Ovary (tissue), 10 donors: ENCODE measurements at places on chromosomes 3 and 15. TPM values are rescaled to one million over a fixed set of nuclear protein-coding genes. Genes with fewer than 3 reads are reported as not detected.

GRCh38 chr3:48466386-48467109, 20.0 kb downstream of the ATRIP start:
- peak overlapping the region; percentile 48 for H3K4me3 ChIP-seq
- peaks cover 22% of the 10 kb centered on the region for H3K4me1 ChIP-seq
- peak overlapping the region; percentile 100 for H3K27ac ChIP-seq
- DNase-seq: peak; percentile 54
- H3K36me3 ChIP-seq: no peaks in the 10 kb centered on the region
- no peaks in the 10 kb centered on the region for H3K27me3 ChIP-seq

GRCh38 chr15:28243901-28244300, 78.1 kb downstream of the HERC2 start:
- H3K27me3 ChIP-seq: no peaks in the 10 kb centered on the region
- no peaks in the 10 kb centered on the region for H3K4me1 ChIP-seq
- H3K36me3 ChIP-seq: no peaks in the 10 kb centered on the region
- H3K4me3 ChIP-seq: no peak overlapping the region

- no peak for DNase-seq
- no peaks in the 10 kb centered on the region for H3K4me1 ChIP-seq
- H3K27me3 ChIP-seq: no peaks in the 10 kb centered on the region
- H3K36me3 ChIP-seq: no peaks in the 10 kb centered on the region
- H3K4me3 ChIP-seq: no peak overlapping the region
- no peak overlapping the region for H3K27ac ChIP-seq
Measured at GRCh38 chr3:58953288-58953687, 96.5 kb downstream of the CFAP20DC start.

Gene ANKUB1
- not detected for total RNA-seq

- H3K4me3 ChIP-seq: no peak overlapping the region
- H3K27me3 ChIP-seq: no peaks in the 10 kb centered on the region
Measured at GRCh38 chr3:172177046-172177445, 137.7 kb downstream of the FNDC3B start.

Gene CADPS
- 2.8 TPM for total RNA-seq

Gene AP3B2
- 3.3 TPM for total RNA-seq

DNA sequence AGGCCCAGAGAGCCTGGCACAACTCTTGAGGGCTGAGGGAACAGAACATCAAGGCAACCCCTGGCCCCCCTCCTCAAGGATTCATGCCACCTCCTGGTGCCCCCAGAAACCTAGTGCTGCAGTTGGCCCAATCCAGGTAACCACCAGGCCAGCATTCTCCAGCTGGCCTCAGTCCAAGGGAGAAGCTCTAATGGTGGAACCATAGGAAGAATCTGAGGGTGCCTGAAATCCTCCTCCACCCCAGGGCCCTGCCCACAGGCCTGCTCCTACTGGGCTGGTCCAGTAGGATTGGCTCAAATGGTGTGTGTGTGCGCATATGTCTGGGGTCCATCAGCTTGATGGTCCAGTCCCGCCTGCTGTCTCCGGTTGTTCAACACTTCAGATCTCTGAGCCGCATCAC, 7.7 kb downstream of the HYAL2 start:
- H3K36me3 ChIP-seq: no peaks in the 10 kb centered on the region
- H3K27me3 ChIP-seq: no peaks in the 10 kb centered on the region
- no peak overlapping the region for H3K4me3 ChIP-seq
- no peak for DNase-seq

DNA sequence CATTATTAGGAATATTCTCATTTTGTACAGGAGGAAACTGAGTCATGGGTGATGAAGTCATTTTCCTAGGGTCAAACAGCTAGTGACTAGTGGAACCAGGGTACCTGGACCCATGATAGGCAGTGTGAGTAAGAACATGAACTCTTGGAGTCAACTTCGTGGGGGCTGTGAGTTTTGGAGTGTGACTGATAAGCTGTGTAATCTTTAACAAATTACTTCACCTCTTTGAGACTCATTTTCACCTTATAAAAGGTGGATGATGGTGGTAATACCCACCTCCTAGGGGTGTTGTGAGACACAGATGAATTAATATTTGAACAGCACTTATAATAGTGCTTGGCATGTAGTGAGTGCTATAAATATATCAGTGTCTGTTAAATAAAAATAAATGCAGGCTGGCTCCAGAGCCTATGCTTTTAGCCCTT, 9.1 kb downstream of the SEMA6D start:
- peaks cover 15% of the 10 kb centered on the region for H3K4me1 ChIP-seq
- H3K27ac ChIP-seq: no peak overlapping the region
- H3K36me3 ChIP-seq: no peaks in the 10 kb centered on the region
- no peak overlapping the region for H3K4me3 ChIP-seq

Gene MESP2
- not detected for total RNA-seq

Gene CKMT1A
- 0.31 TPM for total RNA-seq

DNA sequence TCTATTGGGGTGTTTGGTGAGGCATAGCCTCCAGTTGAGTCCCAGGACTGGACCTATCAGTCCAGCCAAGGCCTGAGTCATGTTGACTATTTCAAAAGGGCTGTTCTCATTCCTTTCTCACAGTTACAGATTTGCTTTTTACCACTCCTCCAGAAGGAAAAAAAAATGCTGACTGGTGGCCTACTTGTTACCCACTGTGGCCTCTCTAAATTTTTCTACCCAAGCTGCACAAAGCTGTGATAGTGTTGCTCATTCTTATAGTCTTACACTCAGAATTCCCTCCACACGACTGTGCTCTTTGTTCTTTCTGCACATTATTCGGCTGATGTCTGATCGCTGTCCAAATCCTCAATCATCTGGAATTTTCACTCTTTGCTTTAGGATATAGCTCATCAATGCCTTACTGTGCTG, 1142.2 kb downstream of the IGSF11 start:
- no peak overlapping the region for H3K4me3 ChIP-seq
- no peaks in the 10 kb centered on the region for H3K36me3 ChIP-seq
- no peak for DNase-seq
- H3K4me1 ChIP-seq: no peaks in the 10 kb centered on the region

DNA sequence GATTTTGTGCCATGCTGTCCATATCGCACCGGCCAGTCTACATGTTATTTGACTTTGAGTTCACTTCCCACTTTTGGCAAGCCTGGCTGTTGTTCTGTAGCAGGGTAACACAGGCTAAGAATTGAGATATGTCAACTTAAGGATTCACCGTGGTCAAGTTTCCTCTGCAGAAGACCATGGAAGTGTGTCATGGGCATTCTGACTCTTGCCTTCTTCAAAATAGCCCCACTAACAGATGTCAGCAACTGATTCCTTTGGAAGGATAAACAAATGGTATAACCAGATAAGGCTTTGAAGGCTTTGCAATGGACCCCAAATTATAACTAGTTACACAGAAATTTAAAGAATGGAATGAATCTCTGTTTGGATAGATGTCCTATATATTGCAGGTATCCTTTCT, 20.1 kb upstream of the CD47 start:
- H3K4me1 ChIP-seq: no peaks in the 10 kb centered on the region
- no peaks in the 10 kb centered on the region for H3K27me3 ChIP-seq
- H3K36me3 ChIP-seq: no peaks in the 10 kb centered on the region
- H3K27ac ChIP-seq: no peak overlapping the region
- no peak for DNase-seq
- H3K4me3 ChIP-seq: no peak overlapping the region

Gene CHRNA5
- total RNA-seq: 0.72 TPM
